Activated naive CD8-positive, alpha-beta T cell treated with anti-CD3 and anti-CD28 coated beads for 36 hours (primary cell): ENCODE measurements at places on chromosomes 2 and 18. TPM values are rescaled to one million over a fixed set of nuclear protein-coding genes. Genes with fewer than 3 reads are reported as not detected.
A peak's percentile ranks its signal among the peaks of the same experiment; 100 is the strongest.

DNA sequence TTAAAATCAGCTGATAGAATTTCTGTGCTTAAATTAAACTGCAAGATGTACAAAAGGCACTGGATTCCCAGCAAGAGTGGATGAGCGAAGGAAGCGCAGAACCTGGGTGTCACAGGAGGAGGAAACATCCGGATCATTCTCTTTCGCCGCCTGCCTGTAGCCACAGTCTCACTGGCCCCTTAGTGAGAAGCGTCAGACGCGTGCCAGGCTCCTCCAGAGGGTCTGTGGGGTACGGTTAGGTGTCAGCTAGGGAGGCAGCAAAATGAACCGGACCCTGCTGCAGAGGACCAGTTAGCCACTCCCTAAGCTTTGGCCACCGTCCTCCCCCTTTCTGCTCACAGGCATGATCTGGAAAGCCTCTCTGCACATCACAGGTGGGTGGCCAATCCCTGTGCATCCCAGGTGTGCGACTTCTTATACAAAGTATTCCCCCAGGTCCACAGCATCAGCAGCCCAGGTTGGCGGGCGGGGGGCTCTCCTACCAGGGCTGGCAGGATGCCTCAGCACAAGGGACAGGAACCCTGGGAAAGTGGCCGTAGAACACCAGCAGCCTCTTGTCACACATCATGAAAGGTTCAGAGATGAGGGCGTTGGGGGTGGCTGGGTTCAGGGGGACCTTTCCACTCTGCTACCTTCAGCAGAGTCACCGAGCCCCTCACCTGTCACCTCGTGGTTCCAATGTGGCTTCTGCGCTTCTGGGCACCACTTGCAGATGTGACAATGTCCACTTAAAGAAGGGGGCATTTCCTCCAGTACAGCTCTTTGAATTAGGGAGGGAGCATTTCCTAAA, 61.1 kb upstream of the SLC66A3 start:
- H3K27ac ChIP-seq: no peak overlapping the region
- H3K27me3 ChIP-seq: no peaks in the 10 kb centered on the region
- H3K4me3 ChIP-seq: no peak overlapping the region
- no peaks in the 10 kb centered on the region for H3K4me1 ChIP-seq

GRCh38 chr2:124698979-124699565, 674.0 kb downstream of the CNTNAP5 start:
- no peaks in the 10 kb centered on the region for H3K36me3 ChIP-seq
- H3K4me1 ChIP-seq: no peaks in the 10 kb centered on the region
- no peaks in the 10 kb centered on the region for H3K27me3 ChIP-seq
- no peak for DNase-seq
- no peak overlapping the region for H3K4me3 ChIP-seq

DNA sequence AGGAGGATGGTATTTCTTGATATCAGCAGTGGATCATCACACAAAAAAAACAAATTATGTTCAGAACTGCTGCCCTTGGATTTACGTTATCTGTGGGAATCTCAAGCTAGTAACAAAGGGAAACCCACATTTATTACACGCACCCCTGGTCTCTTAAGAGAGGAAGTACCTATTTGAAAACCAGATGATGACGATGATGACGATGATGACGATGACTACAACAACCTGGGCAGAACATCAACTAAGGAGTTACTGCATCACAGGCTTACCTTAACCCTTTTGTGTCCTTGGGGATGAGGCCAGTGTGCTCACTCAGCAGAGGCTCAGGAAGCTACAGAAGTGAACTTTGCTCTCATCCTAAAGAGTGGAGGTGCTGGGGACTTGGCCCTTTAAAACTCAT, 169.4 kb downstream of the FSHR start:
- no peaks in the 10 kb centered on the region for H3K4me1 ChIP-seq
- H3K4me3 ChIP-seq: no peak overlapping the region
- peaks cover 3% of the 10 kb centered on the region for H3K27me3 ChIP-seq
- DNase-seq: no peak

- H3K36me3 ChIP-seq: no peaks in the 10 kb centered on the region
- no peaks in the 10 kb centered on the region for H3K27me3 ChIP-seq
- H3K4me3 ChIP-seq: no peak overlapping the region
Observed at GRCh38 chr2:213199871-213200270, 48.5 kb upstream of the IKZF2 start.

DNA sequence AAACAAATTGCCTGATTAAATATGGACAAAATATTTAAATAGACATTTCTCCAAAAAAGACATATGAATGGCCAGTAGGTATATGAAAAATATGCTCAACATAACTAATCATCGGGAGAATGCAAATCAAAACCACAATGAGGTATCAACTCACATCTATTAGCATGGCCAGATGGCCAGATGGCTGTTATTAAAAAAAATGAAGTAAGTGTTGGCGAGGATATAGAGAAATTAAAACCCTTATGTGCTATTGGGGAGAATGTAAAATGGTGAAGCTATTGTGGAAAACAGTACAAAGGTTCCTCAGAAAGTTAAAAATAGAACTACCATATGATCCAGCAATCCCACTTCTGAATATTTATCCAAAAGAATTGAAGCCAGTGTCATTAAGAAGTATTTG, 272.3 kb upstream of the ZNF804A start:
- no peak overlapping the region for H3K27ac ChIP-seq
- H3K27me3 ChIP-seq: no peaks in the 10 kb centered on the region
- H3K36me3 ChIP-seq: no peaks in the 10 kb centered on the region

GRCh38 chr2:199458009-199458805, 468 bp upstream of the SATB2 start:
- no peak overlapping the region for H3K27ac ChIP-seq
- H3K4me1 ChIP-seq: peaks cover 22% of the 10 kb centered on the region
- no peak for DNase-seq
- H3K27me3 ChIP-seq: peaks cover 81% of the 10 kb centered on the region

DNA sequence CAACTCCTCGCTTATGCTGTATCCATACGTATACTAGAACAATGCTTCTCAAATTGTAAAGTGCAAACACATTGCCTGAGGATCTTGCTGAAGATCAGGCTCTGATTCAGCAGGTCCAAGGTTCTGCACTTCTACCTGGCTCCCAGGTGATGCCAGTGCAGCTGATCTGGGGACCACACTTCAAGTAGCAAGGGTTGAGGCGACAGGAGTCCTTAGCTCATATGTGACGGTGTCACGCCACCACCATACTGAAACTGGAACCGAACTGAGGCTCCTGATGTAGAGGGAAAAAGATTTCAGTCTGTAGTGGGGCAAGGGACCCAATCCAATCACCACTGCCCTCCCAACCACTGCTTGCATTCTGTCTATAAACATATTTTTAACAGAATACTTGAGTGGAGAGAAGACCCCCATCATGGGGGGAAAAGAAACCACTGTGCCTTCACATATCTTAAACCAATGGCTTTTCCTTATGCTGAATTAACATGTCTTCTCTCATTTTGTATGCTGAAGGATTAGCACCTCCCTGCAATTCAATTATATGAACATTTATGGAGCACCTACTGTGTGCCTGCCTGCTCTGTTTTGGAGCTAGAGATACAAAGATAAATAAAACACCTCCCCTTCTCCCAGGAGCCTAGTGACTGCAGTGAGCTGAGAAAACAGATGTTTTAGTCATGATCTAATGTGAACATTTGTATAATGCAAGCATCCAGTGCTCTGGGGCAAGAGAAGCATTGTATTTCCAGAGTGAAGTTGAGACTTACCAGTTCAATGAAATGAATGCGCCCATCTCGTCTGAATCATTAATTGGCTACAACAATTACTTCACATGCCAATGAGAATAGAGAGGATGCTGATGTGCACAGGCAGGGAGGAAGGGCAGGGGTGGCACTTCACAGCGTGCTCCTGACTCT, 6.6 kb upstream of the ASAP2 start:
- no peak overlapping the region for H3K4me3 ChIP-seq
- peaks cover 61% of the 10 kb centered on the region for H3K27me3 ChIP-seq
- no peaks in the 10 kb centered on the region for H3K4me1 ChIP-seq
- DNase-seq: no peak
- no peak overlapping the region for H3K27ac ChIP-seq
- H3K36me3 ChIP-seq: no peaks in the 10 kb centered on the region

- H3K4me3 ChIP-seq: no peak overlapping the region
- DNase-seq: no peak
- peaks cover 10% of the 10 kb centered on the region for H3K27me3 ChIP-seq
- H3K4me1 ChIP-seq: no peaks in the 10 kb centered on the region
Observed at GRCh38 chr18:21342372-21342771, 100.3 kb downstream of the GREB1L start.

- H3K4me1 ChIP-seq: peaks cover 9% of the 10 kb centered on the region
- no peaks in the 10 kb centered on the region for H3K27me3 ChIP-seq
- DNase-seq: peak; percentile 74
- no peaks in the 10 kb centered on the region for H3K36me3 ChIP-seq
- no peak overlapping the region for H3K27ac ChIP-seq
- H3K4me3 ChIP-seq: no peak overlapping the region
Observed at GRCh38 chr2:232444409-232445148, 11.4 kb upstream of the ALPI start.

DNA sequence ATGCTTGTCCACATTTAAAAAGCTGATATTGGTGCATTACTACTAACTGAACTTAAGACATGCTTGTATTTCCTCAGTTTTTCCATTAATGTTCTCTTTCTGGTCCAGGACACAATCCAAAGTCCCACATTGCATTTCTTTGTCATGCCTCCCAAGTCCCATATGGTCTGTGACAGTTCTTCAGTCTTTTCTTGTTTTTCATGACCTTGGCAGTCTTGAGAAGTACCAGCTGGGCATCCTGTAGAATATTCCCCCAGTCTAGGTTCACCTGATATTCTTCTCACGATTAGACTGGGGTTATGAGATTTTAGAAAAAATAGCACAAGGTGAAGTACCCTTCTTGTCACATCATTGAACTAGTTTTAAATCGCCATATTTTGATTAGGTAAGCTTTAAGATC, 10.3 kb upstream of the ZBTB14 start:
- no peak for DNase-seq
- peaks cover 3% of the 10 kb centered on the region for H3K27me3 ChIP-seq
- H3K27ac ChIP-seq: no peak overlapping the region
- peaks cover 16% of the 10 kb centered on the region for H3K4me1 ChIP-seq
- H3K36me3 ChIP-seq: no peaks in the 10 kb centered on the region
- no peak overlapping the region for H3K4me3 ChIP-seq

- peaks cover 6% of the 10 kb centered on the region for H3K27me3 ChIP-seq
- no peak for DNase-seq
- peaks cover 2% of the 10 kb centered on the region for H3K36me3 ChIP-seq
- H3K4me1 ChIP-seq: no peaks in the 10 kb centered on the region
- H3K27ac ChIP-seq: no peak overlapping the region
Observed at GRCh38 chr2:147588191-147588590, 256.6 kb upstream of the ACVR2A start.

DNA sequence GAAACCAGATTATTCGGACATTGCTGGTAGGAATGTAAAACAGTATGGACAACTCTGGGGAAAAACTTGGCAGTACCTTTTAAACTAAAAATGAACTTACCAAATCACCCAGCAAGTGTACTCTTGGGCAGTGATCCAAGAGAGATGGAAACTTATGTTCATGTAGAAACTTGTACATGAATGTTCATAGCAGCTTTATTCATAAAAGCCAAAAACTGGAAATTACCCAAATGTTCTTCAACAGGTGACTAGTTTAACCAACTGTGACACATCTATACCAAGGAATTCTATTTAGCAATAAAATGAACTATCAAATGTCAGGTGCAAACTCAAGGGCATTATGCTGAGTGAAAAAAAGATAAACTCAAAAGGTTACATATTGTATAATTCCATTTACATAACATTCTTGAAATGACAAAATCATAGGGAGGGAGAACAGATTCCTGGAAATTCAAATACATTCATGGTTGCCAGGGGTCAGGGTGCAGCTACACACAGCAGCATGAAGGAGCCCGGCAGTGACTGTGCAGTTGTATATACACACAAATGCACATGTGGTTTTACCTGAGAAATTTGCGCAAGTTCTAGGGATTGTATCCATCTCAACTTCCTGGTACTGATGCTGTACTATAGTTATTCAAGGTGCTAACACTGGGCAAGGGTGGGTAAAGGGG, 3.5 kb upstream of the RNU4ATAC start:
- peak overlapping the region; percentile 65 for H3K27ac ChIP-seq
- H3K4me1 ChIP-seq: peaks cover 41% of the 10 kb centered on the region
- peaks cover 21% of the 10 kb centered on the region for H3K36me3 ChIP-seq
- no peak overlapping the region for H3K4me3 ChIP-seq
- no peaks in the 10 kb centered on the region for H3K27me3 ChIP-seq
- DNase-seq: peak; percentile 29

DNA sequence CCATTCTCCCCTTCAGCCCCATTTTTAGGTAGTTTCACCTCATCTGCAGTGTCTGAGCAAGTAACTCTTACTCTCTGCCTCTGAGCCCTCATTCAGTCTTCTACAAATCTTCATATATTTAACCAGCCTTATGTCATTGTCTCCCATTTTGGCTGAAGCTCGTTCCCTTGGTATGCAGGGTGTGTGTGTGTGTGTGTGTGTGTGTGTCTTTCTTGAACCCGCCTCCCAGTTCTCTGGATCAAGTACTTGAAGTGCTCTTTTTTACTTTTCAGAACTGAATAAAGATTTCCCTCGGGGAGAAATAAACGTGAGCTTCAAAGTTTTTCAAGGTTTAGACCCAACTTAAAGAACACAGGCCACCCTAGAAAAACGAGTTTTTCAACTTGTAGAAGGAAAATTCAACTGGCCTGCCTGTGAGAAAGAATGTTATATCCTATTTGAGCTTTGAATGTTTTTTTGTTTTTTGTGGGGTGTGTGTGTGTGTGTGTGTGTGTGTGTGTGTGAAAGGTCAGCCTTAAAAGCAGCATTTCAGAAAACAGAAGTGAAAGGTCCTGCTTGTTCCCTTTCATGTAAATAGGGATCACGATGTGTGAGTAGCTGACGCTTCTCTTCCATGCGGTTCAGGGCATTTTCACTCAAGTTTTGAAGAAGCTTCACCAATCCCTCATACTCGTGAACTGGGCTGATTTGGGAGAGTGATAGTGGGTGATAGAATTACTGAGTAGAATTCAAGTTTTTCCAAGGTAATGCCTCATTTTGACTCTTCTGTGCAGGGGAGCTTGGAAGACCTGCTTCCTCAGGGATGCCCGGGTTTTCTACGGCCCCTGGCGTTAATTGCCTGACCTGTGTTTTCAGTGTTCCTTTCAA, 50.6 kb upstream of the EML6 start:
- H3K27me3 ChIP-seq: peaks cover 23% of the 10 kb centered on the region
- DNase-seq: no peak
- H3K27ac ChIP-seq: peak overlapping the region; percentile 65
- peaks cover 17% of the 10 kb centered on the region for H3K4me1 ChIP-seq

DNA sequence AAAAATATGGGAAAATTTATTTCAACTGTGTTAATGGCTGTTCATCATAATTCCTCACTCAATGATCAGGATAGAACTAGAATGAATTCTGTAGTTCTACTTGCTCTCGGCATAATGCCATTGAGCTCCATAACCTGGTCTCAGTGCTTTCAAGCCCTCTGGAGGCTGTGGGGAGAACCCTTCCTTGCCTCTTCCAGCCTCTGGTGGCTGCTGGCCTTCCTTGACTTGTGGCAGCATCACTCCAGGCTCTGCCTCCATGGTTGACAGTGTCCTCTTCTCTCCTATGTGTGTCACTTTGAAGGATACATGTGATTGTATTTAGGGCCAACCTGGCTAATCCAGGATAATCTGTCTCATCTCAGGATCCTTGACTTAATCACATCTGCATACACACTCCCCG, 26.9 kb upstream of the CABYR start:
- peaks cover 38% of the 10 kb centered on the region for H3K4me1 ChIP-seq
- peaks cover 18% of the 10 kb centered on the region for H3K36me3 ChIP-seq
- no peak for DNase-seq
- no peaks in the 10 kb centered on the region for H3K27me3 ChIP-seq

Gene ELOA2
- not detected for total RNA-seq

Gene ATOH8
- total RNA-seq: not detected

Gene CCNT2
- 28.3 TPM for total RNA-seq

Gene INHBB
- total RNA-seq: not detected
